Stromal cell of bone marrow (primary cell): ENCODE measurements at places on chromosomes 1 and 21.

- no peak for DNase-seq
Observed at GRCh38 chr1:61930116-61930645, 187.9 kb downstream of the PATJ start.

DNA sequence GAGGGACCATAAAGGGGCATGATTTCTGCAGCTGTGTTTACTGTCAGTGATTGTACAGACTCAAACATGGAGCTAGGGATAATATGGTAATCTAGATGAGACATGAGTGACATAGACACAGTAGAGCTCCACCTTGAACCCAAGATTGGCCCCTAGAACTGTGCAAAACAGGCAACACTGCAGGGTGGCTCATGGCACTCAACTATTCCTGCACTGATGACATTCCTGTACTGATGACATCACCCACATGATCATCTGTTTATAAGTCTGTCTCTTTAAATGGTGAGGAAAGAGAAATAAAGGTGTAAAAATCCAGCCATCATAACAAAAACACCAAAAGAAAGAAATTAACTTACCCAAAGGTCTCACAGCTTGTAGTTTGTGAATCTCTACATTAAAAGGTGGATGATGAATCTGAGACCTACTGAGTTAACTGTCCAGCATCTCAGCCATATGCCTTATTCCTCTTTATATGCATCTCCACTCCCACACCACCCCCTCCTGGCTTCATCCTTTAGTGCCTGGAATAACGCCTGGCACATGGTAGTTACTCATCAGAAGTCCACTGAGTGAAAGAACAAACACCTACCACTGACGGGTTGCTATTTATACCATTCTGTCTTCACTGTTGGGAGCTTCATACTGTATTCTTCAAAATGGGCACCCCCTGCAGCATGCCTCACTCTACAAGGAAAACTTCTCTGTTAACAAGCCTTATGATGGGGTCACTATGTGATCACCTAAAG lies at the start of gene LRRC53:
LRRC53 (minus strand) TSS at position 442 of the 746 bp plus-strand sequence. CDS start 29,262 bp downstream, outside the sequence.
- no peak for DNase-seq

GRCh38 chr1:234589064-234589800 lies 20.7 kb downstream of the IRF2BP2 start:
- no peak for DNase-seq

DNA sequence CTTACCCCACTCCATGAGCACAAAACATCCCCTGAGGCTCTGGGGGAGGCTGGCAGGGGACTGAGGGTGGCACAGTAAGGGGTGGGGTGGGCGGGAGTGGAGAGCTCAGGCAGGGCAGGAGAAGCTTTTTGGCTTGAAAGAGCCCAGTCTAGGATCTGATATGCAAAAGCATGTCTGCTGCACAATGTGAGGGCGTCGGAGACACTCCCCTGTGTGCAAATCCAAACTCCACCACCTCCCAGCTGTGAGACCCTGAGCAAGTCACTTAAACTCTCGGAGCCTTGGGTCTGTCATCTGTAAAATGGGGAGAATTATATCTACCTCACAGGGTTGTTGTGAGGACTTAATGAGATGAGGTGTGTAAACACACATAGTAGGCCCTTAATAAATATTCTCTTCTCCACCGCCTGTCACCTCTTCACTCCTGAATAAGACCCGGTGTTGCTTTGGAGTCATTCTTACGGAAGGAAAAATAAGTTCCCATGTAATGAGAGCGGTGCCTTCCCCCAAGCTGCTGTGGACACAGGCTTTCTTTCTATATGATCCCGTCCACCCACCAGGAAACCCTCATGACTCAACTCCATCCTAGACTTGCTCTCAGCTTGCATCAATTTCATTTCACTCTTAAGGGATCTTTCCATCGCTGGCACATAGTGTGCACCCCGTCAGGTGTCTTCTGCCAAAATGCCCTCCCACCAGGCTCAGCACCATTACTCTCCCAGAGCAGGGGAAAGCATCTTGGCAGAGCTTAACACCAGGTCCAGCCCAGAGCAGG lies 12.5 kb downstream of the KCNN3 start:
- no peak for DNase-seq

DNA sequence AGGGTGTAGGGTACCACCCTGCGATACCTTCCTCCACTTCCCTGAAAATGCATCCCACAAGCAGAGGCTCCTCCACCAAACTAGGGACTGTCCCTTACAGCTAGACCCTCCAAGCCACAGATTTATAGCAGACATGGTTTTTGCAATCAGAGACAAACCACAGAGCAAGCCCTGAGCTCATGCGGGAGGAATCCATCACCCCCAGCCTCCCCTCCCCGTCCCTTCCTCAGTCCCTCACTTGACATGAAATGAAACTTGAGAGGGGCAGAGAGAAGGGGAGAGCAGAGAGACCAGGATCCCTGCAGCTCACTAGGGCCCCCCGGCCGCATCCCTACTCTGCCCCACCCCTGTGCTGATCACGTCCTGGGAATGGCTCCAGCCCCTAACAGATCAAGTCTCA lies 94.9 kb downstream of the MRPL37 start:
- no peak for DNase-seq

DNA sequence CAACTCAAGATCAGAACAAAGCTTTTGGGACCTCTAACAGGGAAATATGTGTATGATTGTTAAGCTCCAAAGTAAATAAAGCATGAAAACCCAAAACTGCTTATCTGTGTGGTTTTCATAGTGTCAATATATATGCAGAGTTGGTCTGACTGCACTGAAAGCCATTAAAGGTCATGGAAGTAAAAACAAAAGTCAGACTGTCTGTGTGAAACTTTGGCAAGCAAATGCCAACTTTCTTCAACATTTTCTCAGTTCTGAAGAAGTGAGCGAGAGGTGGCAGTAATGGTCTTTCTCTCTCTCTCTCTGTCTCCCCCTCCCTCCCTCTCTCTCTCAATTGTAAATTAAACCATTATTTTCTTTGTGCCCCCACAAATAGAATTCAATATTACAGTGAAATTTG lies 100.1 kb upstream of the S1PR1 start:
- peak; percentile 6 for DNase-seq

DNA sequence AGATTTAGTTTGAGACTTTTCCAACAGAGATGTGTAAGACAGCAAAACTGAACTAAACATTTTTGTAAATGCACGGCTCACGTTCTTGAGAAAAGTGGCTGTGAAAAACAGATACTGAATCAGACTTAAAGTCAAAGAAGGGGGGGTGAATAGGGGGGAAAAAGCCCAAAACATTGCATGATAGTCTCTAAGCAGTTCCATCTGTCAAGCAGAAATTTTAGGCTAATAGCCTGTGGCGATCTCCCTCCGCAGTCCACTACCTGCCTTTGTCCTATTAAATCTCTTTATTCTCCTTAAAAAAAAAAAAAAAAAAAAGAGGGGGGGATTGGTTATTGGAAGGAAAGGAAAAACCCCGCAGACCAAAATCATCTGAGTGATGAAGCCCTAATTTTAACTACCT lies 217.6 kb upstream of the NFIA start:
- DNase-seq, result no peak

- no peak for DNase-seq
Observed at GRCh38 chr1:207833381-207833780, 77.5 kb downstream of the CD34 start.

DNA sequence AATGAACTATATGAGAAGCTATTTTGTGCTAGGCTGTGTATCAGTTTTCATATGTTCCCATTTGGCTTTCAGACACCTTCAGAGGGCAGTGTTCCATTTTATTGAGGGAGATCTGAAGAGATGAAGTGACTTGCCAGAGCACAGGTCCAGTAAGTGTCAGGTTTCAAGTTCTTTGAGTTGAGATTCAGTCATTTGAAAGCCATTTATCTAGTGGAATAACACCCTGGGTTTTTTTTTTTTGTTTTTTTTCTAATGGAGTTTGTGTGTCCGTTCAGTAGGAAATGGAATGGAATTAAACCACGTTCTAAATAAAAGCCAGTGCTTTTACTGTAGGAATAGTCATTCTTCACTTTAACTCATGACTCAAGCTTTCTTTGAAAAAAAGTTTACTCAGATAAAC lies 652.9 kb upstream of the USP24 start:
- DNase-seq, result peak; percentile 48
